ENCODE measurements at places on chromosomes 5 and 9.

GRCh38 chr9:100427366-100428263, 672 bp downstream of the MSANTD3 start:
- peak; percentile 30 for DNase-seq

- no peak for DNase-seq
These were observed 13.2 kb downstream of the EPB41L4B start for GRCh38 chr9:109307380-109308240.

DNA sequence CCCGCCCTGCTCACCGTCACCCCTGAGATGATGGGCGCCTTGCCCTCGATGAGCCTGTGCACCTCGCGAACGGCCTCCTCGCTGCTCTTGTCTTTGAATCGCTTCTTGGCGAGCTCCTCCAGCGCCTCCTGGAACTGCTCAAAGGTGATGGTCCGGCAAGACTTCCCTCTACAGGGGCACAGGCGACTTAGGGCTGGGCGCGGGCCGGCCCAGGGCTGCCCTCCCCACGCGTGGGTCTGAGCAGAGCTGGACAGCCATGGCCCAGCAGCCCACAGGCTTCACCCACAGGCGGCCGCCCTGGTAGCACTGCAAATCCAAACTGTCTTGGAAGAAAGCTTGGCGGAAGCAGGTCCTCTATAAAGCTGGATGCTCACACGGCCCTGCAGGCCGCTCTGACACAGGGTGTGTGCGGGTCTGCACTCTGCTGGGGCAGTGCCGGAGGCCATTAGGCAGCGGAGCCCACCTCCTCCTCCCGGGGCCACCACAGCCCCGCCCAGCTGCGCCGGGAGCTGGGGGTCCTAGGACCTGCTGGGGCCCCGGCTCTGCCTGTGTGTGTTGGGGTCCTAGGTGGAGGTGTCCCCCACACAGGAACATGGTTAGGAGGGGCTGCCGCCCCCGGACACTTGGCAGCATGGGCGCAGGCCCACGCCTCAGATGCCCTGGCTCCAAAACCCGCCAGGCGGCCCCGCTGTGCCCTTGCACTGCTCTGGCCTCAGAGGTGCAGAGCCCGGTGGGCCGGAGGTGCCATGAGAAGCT, 27.0 kb downstream of the TPPP start:
- DNase-seq: no peak

- DNase-seq: no peak
These were observed 180.5 kb downstream of the CNTLN start for GRCh38 chr9:17315341-17315740.

DNA sequence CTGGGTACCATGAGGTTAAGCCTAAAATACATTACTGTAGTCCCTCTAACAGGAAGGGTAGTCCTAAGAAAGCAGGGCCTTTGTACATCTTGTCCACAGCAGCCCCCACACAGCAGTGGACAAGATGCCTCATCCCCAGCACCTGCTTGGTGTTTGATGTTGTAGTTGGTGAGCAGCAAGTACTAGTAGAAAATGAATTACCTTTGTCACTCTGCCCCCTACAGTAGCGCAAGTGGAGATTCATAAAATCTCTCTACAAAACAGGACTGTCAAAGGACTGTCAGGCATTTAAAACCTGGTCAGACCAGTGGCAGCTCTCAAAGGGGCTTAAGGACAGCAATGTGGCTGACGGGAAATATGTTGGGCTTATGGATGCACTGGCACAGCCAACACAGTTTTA, 122.5 kb downstream of the TMEM174 start:
- no peak for DNase-seq

Data from NCI-H446 (cell line).